Activated naive CD4-positive, alpha-beta T cell (primary cell): ENCODE measurements at places on chromosomes 13 and 19.
A peak's percentile ranks its signal among the peaks of the same experiment; 100 is the strongest.

DNA sequence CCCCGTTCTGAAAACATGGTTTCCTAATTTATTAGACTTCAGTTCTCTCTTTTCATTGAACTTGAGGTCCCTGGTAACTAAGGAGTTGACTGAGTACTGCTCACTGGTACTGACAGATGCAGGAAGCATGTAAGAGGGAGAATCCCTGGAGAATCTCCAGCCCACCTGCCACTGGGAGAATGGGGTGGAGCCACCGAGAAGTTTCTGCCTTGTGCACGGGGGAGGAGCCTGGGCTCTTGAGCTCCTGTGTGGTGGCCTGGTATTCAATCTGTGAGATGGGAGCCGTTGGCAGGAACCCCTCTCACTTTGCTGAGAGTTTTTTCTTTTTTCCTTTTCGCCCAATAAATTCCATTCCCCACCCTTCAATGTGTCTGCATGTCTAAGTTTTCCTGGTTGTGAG lies 13.2 kb upstream of the AKAP11 start:
- no peak for DNase-seq

GRCh38 chr13:40273253-40274025 lies 393.0 kb downstream of the FOXO1 start:
- no peak for DNase-seq

GRCh38 chr13:65763811-65764210 lies 1466.3 kb downstream of the PCDH9 start:
- no peak for DNase-seq

GRCh38 chr13:43758834-43759233 lies 27.9 kb downstream of the ENOX1 start:
- DNase-seq, result no peak

- no peak for DNase-seq
Observed at GRCh38 chr19:35862528-35862927, 5.8 kb downstream of the KIRREL2 start.

DNA sequence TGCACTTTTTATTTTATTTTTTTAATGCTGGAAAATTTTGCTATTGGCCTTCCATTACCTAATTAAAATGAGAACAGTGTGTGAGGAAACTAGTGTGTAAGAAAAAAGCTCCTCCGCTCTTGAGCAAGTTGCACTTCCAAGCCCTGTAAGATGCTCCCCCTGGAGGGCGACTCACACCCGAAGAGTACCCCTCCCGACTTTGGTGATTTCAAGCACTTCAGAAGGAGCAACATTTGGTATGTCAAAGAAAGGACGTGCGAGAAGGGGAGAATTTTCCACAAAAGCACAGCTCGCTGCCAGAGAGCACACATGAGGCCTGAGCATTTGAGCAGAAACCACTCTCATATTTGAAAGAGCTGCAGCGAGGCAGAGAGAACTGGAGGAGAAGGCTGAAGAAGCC lies 504.4 kb downstream of the FGF9 start:
- no peak for DNase-seq

- DNase-seq, result no peak
Observed at GRCh38 chr19:39053276-39054090, 21.1 kb upstream of the FBXO27 start.

DNA sequence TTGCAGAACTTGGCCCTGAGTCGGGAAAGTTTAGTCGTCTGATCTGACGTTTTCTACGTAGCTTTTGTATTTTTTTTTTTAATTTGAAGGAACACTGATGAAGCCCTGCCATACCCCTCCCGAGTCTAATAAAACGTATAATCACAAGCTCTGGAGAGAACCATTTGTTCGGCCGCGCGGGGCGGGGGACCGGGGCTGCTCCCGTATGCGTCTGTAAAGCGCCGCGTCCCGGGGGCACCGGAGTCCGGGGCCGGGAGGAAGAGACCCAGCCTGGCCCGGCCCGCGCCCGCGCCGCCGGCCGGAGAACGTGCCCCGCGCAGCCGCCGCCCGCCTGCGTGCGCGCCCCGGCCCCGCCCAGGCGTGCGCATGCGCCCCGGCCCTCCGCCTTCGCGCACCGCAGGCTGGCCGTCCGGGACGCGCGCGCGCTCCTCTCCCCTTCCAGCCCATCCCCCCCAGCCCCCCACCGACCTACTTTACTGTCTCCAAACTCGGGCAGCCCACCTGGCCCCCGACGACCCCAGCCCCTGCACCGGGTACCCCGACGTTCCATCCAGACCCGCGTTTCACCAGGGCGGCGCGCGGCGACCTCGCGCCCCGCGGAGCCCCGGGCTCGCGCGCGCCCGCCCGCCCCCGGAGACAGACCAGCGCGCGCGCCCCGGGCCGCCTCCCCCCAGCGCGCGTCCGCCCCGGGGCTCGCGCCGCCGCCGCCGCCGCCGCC lies 785 bp upstream of the USF2 start:
- DNase-seq, result peak; percentile 64

DNA sequence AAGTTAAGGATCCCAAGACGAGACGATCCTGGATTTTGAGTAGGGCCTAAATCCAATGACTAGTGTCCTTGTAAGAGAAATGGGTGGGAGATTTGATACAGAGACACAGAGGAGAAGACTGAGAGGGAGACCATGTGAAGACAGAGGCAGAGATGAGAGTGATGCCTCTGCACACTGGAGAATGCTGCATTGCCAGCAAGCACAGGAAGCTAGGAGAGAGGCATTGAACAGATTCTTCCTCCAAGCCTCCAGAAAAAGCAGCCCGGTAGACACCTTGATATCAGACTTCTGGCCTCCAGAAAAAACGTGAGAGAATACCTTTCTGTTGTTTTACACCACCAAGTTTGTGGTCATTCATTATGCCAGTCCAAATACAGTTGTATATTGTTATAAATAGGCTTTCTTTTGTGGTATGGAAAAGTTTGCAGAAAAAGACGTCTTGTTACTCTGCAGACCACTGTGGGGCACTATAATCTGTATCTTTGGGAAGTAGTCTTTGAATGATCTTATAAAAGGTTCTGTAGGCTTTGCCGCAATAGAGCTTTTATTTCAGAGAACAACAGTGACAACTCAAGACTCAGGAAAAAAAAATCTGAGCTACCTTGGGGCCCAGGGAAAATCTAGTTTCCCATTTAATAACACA lies 17.9 kb upstream of the RFC3 start:
- DNase-seq, result no peak

DNA sequence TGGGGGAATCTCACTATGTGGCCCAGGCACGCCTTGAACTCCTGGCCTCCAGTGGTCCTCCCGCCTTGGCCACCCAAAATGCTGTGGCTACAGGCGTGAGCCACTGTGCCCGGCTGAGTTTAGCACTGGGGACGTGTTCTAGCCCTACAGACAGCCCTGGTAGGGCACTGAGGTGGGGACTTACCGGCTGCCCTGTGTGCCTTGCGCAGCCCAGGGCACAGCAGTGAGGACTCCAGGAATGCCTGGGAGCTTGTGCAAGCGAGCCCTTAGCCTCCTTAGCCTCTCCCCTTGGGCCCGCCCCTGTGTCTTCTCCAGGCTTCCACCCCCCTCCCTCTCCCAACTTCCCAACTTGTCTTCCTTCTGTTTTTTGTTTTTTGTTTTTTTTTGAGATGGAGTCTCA lies 21.0 kb downstream of the CCNE1 start:
- no peak for DNase-seq

GRCh38 chr19:3842948-3843347 lies 25.9 kb downstream of the ZFR2 start:
- no peak for DNase-seq

DNA sequence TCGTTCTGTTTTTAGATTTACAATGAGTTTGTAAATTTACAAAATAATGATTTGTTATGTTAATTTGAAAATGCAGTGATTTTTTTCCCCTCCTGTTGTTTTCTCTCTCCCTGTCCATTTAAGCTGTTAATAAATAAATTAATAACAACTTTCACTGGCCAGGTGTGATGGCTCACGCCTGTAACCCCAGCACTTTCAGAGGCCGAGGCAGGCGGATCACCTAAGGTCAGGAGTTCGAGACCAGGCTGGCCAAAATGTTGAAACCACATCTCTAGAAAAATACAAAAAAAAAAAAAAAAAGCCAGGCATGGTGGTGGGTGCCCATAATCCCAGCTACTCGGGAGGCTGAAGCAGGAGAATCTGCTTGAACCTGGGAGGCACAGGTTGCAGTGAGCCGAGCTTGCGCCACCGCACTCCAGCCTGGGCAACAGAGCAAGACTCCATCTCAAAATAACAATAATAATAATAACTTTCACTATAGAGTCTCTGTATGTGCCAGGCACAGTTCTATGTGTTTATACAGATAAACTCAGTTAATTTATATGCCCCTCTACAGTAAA lies 229.2 kb upstream of the ARGLU1 start:
- DNase-seq, result no peak
